ENCODE measurements at places on chromosomes 1 and 21.

GRCh38 chr1:168568346-168568745 lies 8.1 kb upstream of the XCL1 start:
- DNase-seq = no peak

DNA sequence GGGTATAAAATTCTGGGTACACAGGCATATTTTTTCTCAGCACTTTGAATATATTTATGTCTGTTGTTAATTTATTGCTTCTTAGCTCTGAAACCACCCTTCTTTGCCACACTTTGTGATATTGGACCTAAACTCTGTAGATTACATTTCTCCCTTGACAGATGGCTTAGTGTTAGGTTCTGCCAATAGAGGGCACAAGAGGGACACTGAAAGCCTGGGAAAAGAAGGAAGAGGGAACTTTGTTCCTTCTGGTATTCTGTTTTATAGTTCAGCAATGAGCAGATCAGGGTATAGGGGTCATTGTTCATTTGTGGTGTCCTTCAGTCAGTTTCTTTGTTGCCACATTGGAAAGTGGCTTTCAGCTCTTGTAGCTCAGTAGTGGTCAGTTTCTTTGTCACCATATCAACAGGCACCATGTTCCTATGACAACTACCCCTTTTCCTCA lies 423.5 kb upstream of the PROX1 start:
- DNase-seq = peak; percentile 57

DNA sequence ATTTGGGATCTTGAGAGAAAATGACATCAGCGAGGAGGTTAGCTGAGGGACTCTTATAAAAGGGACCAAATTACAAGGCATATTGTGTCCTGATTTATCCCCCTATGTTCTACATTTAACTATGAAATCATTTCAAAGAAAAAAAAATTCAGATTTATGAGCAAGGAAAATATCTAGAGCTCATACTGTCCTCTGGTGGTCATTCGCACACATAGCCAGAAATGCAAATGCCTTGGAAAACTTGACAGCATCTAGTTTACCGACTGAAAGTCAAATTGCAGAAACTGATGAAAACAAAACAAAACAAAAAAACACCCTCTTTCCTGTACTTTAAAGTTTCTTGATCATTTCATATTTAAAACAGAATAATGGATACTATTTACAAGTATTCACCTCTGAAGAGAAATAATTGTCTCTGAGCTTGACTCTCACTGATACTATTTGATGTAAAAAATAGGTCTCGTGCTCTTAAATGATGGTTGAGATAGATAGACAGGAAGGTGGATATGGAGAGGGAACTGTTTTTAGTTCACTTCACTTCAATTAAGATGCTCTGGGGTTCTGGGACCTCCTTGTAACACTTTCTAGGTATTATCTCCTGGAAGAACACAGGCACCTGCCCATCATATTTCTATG lies 253.8 kb downstream of the PCP4 start:
- peak; percentile 23 for DNase-seq

DNA sequence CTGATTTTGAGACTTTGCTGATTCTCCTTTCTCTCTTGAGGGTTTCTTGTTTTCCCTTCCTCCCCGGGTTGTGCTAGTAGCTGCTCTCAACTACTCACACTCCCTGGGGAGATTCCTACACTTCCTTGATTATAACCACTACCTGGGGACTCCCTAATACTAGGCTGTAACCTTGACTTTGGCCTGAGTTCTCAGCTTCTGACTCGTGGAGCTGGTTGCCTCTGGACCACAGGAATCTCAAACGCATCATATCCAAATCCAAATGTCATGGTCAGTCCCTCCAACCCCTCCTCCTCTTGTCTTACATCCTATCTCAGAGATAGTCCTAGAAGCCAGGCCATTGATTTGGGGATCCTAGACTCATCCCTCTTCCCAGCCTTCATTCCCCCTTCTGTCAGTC lies 12.0 kb downstream of the MOV10 start:
- no peak for DNase-seq

DNA sequence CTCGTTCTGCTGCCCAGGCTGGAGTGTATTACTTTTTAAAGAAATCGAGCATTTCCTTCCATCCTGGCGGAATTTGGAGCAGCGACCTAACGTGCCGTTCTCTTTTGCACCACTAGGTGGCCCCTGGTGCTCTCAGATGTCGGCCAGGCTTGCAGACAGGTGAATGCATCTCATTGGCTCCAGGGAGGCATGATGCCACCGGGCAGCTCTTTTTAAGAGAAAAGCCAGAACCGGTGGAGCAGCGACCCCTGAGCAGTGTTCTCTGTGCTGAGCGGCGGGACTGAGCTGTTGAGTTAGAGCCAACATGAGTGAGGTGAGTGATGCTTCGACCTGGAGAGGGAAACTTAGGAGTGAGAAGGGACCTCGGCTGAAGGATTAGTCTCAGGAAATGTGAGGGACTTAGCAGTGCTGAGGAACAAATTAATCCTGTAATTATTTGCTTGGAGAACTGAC lies at the start of gene PCP4:
TSS of gene PCP4 (plus strand) at position 241 of the 453 bp plus-strand sequence. CDS start at position 305, 64 bp downstream.
- DNase-seq = peak; percentile 70

GRCh38 chr21:45317398-45318145 lies 29.9 kb upstream of the POFUT2 start:
- DNase-seq = no peak

DNA sequence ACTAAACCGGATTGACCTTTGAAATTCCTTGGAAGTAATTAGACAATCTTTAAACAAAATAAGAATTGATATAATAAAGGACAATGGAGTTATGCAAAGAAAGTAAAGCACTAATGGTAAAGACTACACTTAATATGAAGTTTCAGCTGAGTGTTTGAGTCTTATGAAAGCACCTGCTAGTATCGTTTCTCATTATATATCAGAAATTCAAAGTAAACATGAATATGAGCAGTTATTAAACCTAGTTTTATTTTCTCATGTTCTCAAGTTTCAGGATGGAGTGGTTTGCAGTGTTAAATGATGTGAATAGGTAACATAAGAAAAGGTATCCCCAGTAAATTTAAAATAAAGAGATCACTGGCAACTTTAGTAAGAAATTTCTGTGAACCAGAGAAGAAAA lies 188.6 kb downstream of the ZP4 start:
- no peak for DNase-seq

DNA sequence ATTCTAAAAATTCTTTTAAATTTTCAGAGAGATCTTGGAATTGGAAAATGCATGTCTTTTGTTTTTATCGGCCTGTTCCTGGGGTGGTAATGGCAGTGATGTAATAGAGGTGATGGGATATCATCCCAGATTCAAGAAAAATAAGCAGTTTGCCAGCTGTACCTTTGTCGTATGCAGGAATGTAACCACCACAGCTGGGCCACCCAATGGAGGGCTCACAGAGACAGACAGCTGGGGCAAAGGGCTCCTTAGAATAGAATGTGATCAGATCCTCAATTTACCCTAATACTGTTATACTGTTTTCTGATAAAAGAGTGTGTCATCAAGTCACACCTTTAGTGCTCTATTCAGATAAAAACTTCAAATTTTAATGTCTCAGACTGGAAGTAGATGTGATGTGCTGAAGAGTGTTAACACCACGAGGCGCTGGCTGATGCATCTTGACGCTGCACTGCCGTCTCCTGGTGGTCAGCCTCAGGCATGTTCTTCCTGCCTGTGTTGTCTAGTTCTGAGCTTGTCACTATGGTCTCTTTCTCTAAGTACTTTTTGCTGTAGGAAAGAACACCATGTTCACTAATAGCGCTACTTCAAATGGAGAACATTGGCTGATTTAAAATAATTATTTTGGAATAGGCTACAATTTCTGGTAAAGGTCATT lies 78.8 kb downstream of the C1orf21 start:
- DNase-seq = no peak

- DNase-seq = no peak
Measured at GRCh38 chr1:32047701-32048100, 25.0 kb upstream of the TMEM39B start.

DNA sequence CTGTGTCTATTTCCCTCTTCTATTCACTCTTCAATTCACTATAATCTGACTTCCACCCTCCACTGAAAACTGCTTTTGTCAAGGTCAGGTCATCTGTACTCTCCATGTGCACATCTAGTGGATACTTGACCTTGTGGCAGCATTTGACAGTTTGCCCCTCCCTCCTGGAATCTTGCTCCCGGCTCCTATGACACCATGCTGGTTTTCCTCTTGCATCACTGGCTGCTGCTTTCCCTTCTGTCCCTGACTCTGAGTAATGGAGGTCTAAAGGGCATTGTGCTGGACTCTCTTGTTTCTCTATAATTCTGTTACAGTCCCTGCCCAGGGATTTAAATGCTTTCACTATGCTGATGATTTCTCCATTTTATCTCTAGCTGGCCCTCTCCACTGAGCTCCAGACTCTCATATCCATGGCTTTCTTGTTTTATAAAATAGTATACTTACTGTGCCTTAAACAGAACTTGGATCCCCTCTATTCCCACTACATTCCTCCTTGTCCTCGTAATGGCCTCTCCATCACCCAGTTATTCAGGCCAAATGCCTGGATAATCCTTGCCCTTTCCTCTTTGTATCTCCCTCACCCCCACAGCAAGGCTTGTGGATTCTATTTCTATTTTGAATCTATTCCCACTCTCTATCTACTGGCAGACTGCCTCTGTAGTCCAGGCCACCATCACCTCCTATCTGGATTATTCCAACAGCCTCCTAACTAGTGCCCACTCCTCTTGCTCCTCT lies 36.8 kb upstream of the PODN start:
- no peak for DNase-seq

DNA sequence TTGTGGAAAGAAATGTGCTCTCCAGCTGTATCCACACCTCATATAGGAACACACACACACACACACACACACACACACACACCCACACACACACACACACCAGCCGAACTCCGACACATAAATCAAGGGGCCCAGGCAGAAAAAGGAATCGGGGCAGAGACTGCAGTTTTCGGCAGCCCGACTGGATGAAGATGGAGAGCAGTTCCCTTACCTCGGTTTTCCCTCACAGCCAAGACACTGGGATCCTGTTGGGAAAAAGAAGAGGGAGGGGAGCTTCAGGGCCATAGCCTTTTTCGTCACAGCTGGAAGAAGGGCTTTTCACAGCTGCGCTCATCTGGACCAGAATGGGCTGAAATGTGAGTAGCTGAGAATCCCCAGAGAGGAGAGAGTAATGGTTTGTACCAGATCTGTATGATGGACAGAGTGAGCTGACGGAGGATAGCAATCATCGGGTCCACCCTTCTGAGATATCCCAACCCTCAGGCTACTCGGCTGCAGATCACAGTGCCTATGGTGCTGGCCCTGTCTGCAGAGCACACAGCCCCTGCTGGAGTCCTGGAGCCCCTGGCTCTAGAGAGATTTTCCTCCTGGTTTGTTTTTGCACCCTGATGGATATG lies 37.7 kb downstream of the PIK3C2B start:
- DNase-seq = no peak

- no peak for DNase-seq
Measured at GRCh38 chr21:29055080-29055479, 18.4 kb downstream of the CCT8 start.

All from NCI-H774 (cell line).